Natural killer cell treated with Interleukin-12 subunit alpha and Interleukin-12 subunit beta and Interleukin-15 and Interleukin-18, amount 100 ng/mL, for 72 hours (primary cell): ENCODE measurements at places on chromosomes 2 and 18.
A peak's percentile ranks its signal among the peaks of the same experiment; 100 is the strongest.

DNA sequence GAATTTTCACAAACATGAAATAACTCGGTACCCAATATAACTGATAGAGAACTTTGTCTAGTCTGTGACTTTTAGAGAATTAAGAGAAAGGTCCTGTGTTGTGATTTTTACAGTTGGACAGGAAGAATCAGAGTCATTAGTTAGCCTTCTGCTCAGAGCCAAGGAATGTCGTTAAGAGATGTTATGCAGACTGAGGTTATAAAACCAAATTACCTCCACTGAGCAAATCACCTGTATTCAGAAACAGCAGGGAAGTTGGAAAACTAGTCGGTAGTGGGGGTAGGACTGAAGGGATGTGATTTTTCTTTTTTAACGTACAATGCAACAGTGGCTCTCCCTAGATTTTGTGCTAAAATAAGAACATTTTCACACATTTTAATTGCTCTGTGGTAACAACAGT is 18.5 kb downstream of the TANK start:
- no peak for DNase-seq

DNA sequence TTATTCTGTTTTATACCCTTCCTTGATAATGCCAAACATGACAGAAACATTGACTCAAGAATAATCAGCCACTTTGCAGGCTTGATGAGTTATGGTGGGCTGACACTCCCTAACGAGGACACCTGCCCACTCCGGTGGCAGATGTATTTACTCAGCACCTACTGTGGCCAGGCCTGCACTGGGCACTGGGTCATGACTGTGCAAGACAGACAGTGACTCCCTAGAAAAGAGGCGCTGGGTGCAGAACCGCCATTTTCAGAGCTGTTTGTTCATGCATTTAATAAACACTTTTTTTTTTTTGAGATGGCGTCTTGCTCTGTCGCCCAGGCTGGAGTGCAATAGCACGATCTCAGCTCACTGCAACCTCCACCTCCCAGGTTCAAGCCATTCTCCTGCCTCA is 32.5 kb downstream of the SNED1 start:
- no peak for DNase-seq

DNA sequence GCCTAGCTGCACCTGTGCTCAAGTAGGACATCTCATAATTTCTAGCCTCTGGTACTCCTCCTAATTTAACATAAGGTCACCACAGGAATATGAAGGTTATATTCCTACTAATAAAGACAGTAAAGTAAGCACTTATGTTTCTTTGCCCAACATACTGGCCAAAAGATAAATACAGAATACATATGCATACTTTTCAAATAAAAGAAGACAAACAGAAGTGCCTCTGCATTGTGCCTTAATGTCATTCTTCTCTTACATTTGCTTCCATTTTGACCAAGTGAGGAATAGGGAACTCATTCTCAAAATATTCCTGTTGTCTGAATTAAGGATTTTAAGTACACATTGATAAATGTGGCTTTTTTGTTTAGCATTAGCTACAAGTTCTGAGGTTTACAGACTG is 5.6 kb downstream of the BCL11A start:
- DNase-seq = no peak

DNA sequence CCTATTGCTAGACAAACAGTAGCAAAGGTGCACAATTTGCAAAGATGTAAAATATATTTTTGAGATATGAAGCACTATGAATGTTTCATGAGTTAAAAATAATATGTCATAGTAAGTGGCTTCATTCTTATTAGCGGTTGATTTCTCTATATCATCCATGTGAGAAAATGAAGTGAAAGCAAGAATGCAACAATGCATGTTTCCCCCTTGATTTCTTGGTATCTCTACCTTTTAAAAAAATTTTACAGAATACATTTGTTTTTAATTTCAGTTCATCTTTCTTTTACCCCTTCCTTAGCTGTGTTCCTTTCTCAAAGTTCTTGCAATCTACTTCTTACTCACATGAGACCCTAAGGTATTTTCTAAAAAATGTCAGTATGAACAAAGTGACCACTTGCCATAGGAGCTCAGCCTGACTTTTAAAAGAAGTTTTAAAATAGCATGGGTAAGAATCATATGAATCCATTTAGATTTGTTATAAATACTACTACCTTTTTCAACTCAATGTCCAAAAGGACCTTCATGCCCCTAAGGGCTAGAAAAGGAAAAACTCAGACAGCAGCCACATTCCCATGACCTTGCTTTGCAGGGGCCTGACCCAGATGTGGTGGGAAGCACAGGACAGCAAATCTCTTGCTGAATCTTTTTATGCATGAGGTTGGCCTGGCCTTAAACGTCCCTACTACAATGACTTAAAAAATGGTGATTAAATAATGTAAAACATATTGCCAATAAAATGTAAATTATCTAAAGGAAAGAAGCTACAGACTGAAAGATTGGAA is 14.8 kb upstream of the SLC38A11 start:
- no peak for DNase-seq

DNA sequence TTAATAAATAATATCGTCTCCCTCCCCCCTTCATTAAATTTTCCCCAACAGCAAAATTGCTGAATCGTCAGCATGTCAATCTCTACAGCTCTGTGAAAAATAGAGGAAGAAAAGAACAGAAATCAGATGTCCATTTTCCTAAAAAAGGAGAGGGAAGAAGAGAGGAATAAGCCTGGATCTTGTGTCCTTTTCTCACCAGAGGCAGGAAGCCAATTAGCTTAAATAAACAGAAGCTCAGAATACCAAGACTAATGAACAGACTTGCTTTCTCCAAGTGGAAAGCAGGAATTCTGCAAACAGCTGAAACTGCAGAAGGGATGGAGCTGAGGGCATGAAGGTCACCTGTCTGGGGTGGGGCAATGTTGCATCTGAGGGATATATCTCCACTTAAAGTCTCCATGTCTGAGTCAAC is 265.7 kb downstream of the CCDC85A start:
- DNase-seq = no peak

DNA sequence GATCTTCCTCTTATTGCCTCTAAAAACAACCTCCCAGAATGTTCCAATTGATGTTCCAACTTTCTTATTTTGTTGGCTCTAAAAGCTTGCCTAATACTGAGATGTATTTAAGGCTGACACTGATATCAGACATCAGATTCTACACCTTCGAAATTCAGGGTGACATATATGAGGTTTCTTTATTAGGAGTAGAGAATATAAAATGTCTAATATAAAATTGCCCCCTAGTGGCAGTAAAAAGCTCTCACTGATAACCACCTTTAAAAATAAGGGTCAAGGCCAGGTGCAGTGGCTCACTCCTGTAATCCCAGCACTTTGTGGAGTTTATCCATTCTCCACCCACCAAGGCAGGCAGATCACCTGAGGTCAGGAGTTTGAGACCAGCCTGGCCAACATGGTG is 789.7 kb upstream of the SLC39A10 start:
- DNase-seq = no peak

GRCh38 chr2:74079522-74080341 is 68.0 kb downstream of the BOLA3 start:
- DNase-seq = no peak

GRCh38 chr2:221104361-221104811 is 467.7 kb downstream of the EPHA4 start:
- DNase-seq = peak; percentile 64

DNA sequence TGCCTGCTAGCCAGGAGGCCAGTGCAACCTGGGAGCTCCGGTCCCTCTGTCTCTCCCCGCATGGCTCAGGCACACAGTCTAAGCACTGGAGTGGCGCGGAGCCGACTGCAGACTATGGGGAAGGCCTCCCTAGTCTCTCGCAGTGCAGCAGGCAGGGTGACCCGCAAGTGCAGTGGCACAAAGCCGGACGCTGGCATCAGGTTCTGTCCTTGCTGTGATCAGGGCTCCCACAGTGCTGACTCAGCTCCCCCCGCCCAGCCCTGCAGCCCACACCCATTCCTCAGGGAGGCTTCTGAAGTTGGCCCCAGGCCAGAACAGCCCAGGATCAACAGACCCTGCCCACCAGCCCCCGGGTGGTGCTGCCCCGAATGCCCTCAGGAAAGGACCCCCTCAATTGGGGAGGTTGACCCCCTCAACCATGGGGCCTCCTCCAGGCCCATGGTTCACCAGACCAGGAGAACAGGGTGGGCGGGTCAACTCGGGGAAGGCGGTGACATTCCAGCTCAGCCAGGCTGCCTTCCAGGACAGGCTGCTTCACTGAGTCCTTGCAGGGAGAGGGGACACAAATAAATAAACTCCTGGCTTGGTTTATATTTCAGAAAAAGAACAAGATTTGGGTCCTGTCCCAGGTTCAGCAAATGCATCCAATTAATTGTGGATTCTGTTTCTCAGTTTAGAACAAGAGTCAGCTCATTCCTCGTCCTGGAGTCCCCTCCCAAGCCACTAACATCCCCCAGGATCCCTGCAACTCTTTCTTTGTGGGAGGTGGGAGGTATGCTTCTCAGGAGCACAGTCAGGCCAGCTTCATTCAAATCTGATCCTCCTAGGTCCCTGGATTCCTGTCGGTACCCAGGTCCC is 12.2 kb downstream of the BIN1 start:
- no peak for DNase-seq

DNA sequence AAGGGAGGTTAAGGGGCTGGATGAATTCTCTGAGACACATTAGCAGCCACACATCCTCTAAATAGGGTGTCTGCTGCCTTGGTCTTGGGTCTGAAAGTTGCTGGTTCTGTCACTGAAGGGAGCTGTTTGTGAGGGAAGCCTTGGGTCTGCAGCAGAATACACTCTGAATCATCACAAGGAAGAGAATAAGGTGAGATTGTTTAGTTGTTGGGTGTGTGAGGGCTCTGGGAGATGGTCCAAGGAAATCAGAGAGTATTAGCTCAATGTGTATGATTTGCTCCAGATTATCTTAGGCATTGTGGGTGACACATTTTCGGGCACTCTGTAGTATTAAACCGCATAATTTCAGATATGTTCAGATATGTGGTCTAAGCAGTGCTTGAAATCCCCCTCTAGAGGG is 548.5 kb downstream of the SLC4A3 start:
- DNase-seq = no peak

DNA sequence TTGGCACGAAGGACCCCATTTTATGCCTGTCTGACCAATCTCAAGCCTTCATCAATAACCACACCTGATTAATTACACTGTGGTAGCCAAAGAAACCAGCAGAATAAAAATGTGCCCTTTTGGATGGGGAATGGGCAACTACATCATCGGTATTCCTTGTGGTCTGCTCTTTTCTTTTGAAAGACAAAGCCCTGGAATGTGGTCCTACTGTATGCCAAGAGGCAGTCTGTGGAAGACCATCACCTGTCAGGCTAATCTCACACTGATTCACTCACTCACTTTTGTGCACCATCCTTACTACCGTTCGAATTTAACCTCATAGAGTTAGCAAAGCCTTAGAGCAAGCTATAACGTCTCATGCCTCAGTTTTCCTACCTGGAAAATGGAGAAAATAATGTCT is 275.2 kb upstream of the LRRTM1 start:
- no peak for DNase-seq

- no peak for DNase-seq
Observed at GRCh38 chr18:11147371-11147951, 1.9 kb downstream of the PIEZO2 start.

DNA sequence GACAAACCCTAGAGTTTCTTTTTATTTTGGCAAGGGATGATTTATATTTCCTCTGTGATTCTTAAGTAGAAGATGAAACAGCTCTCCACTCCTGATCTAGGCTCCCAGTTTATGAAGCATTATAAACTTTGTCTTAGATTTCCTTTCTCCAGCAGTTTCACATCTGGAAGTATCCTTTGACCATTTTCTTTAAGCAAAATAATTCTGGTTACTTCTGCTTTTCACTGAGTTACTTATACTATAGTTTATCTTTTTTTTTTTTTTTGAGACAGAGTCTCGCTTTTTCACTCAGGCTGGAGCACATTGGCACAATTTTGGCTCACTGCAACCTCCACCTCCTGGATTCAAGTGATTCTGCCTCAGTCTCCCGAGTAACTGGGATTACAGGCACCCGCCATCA is 45.5 kb downstream of the KCMF1 start:
- no peak for DNase-seq

- no peak for DNase-seq
Observed at GRCh38 chr2:46075848-46076247, 221.4 kb upstream of the EPAS1 start.

DNA sequence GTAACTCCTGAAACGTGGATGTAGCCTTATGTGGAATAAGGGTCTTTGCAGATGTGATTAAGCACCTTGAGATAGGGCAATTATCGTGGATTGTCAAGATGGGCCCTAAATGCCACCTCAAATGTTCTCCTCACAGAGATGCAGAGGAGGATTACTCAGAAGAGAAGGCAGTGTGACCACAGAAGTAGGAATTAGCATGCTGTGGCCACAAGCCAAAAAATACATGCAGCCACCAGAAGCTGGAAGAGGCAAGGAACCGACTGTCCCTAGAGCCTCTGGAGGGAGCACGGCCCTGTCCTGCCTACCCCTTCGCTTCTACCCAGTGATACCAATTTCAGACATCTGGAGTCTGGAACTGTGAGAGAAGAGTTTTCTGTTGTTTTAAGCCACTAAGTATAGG is 47.3 kb upstream of the MGAT5 start:
- DNase-seq = no peak
